ENCODE measurements at places on chromosomes 12 and 14. TPM values are rescaled to one million over a fixed set of nuclear protein-coding genes. Genes with fewer than 3 reads are reported as not detected.

IFNG-AS1 gene
- not detected for total RNA-seq

KRT5 gene
- not detected for total RNA-seq

DNA sequence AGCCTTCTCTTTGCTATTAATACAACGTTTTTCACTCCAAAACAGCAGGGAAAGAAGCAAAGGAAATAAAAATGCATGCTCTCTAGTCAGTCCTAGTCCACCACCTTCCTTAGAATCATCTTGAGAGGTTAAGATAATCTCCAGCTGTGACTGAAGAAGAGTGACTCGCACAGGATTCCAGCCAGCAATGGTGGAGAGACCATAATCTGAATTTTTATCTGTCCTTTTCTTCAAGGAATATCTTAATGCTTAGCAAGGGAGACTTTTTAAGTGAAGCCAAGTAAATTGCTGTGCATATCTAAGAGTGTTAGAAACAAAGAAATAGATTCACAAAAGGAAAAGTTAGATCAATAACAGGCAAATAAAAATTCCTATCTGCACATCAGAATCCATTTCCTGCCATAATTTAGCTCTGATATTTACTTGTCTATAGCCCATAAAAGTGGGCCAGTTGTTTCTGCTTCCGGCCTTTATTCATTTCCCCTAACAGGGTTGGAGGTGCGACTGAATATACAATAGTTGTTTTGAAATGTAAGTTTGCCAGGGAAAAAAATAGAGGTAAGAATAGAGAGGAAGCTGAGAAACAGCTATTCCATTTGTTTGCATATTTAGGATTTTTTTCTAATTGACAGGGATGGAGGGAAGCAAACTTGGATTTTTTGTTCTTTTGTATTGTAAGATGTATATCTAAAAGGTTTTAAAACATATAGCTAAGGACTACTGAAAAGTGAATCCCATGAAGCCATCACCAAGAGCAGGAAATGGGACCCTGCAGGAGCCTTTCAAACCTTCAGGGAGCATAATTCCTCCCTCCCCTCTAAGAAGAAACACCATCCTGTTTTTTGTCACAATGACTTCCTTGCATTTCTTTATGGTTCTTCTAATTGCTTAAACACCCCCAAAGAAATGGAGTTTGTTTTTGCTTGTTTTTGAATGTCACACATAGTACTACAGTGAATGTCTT is 154.0 kb downstream of the ITPR2 start:
- DNase-seq, result no peak

- no peak for DNase-seq
These were observed 1.4 kb upstream of the TBX3 start for GRCh38 chr12:114685320-114685781.

DNA sequence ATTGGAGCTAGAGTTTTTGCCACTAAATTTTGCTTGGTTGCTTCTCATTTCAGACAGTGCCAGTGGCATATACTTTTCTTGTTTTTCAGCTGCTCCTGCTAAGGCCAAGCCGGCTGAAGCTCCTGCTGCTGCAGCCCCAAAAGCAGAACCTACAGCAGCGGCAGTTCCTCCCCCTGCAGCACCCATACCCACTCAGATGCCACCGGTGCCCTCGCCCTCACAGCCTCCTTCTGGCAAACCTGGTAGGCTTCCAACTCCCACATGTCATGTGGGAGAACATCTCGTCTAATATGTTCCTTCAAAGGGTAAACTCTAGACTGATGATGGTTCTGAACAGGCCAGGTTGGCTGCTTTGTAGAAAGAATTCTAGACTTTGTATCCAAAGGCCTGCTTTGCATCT is 11.0 kb downstream of the DLST start:
- DNase-seq, result no peak

DNA sequence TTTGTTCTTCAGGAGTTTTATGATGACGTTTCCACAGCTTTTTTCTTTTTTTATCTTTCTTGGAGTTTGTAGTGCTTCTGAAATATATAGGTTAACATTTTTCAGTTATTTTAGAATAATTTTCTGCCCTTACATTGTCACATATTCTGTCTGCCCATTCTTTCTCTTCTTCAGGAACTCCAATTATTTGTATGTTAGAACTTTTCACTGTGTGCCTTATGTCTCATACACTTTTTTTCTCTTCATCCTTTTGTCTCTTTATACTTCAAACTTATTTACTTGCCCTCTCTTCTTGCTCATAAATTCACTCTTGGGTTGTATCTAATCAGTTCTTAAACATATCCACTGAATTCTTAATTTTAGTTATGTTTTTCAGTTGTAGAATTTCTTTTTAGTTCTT is 105.3 kb downstream of the ARID2 start:
- no peak for DNase-seq

GRCh38 chr12:121776190-121777098 is 17.0 kb downstream of the RHOF start:
- DNase-seq, result peak; percentile 71

DNA sequence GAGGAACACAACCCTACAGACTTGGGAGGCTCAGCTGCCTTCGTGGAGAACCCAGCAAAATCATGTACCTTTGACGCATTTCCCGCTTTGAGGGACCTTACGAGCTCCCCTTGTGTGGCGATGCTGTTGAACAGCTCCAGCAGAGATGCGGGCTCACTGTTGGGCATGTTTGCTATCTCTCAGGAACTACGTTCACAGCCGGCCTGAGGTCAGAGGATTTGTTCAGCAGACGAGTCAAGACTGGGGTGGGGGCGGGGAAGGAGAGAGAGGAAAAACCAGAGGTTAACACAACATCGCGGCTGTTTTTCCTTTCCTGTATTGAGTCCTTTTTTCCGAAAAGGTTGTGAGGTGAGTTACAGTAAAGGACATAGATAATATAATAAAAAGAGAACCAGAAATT is 45.9 kb downstream of the SLC25A47 start:
- DNase-seq, result no peak

Data from uterus (tissue), 4 donors.